ENCODE measurements at places on chromosomes 4 and X.

DNA sequence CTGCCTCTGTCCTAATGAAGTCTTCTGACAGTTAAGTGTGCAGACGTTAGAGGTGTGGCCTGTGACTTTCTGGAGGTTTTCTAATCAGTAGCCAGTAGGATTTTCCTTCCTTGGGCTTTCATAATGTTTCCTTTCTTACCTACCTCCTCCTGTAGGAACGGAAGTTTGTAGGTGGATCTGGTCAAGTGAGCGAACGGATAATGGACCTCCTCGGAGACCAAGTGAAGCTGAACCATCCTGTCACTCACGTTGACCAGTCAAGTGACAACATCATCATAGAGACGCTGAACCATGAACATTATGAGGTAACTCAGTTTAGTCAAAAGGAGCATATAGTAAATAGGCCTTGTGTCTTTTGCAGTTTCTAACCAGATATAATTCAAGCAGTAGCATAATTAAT lies 75.0 kb downstream of the MAOA start:
- no peak for DNase-seq

GRCh38 chr4:109574443-109574850 lies 14.4 kb downstream of the MCUB start:
- no peak for DNase-seq

DNA sequence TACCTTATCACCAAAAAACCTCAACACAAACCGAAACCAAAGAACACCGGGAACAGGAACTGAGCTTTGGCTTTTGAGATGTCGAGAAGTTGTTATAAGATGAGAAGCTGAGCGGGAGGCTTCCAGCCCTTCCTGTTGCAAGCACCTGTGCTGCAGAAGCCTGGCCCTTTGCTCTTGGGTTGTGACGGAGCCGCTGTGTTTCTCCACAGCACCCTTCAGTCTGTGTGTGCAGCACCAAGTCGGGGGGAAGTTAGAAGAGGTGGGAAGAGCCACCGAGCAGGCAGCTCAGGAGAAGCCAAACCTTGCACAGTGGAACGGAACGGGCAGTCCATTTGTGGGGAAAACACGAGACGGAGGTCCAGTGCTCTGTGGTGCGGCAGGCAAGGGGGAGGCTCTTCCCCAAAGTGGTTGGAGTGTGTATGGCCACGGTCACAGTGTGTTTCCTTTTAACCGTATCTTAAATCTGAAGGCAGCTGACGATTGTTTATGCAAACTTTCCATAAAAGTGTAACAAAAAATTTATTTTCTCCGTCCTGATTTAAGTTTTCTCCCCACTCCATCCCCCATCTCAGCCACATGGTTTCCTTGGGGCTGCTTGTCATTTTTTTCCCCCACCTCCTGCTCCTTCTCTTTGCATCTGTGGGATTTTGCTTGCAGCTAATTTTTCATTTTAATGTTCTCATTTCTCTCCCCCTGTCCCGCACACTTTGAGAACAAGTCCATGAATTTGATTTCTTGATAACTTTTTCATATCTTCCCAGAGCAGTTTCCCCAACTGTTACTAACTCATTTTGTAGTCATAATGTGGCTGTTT lies 123.7 kb downstream of the STOX2 start:
- no peak for DNase-seq

DNA sequence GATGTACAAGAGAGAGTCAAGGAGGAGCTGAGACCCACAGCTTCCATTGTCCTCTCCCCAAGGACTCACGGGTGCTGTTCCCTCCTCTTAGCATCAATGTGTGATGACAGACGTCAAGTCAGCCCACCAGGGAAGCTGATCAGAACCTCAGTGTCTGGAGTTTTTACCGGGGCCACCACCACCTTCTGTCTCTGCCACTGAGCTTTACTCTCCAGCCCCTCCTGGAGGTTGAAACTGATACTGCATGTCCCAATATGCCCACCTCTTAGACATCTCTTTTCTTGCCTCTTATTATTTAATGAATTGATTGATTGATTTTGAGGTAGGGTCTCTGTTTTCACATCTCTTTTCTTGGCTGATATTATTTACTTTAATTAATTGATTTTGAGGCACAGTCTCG lies 10.3 kb upstream of the AKAP17A start:
- DNase-seq, result peak; percentile 82

DNA sequence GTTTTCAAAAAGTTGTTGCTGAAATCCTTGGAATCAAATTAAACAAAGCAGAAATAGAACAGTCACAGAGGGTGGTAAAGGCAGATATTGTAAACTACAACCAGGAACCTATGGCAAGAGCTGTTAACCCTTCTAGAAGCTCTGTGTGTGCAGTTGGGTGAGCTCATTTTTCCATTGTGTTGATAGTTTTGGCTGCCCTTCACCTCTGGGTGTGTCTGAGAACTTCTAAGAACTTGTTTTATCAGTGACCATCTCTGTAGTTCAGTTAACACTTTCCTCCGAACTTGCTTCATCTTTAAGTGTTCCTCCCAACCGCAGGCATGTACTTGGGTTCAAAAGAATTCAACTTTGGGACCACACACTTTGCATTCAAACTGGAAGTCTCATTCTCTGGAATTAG lies 32.7 kb downstream of the RBMX start:
- no peak for DNase-seq

GRCh38 chr4:112099701-112100297 lies 45.5 kb upstream of the FAM241A start:
- DNase-seq, result no peak

DNA sequence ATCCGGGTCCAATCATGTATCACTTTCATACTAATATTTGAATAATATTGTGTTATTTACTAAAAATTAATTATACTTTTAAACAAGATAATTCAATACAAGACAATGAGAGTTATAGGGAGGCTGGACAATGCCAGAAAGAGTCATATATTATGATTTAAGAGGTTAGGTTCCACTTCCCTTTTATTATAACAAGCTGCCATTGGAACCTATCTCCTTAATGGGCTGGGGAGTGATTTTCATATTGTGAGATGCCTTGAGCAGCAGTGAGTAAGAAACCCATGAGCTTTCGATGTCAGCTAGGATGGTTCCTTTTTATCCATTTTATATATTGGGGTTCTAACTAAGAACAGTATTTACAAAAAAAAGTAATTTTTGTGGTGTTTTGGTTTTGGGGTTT lies 91.8 kb downstream of the MAB21L2 start:
- DNase-seq, result no peak

DNA sequence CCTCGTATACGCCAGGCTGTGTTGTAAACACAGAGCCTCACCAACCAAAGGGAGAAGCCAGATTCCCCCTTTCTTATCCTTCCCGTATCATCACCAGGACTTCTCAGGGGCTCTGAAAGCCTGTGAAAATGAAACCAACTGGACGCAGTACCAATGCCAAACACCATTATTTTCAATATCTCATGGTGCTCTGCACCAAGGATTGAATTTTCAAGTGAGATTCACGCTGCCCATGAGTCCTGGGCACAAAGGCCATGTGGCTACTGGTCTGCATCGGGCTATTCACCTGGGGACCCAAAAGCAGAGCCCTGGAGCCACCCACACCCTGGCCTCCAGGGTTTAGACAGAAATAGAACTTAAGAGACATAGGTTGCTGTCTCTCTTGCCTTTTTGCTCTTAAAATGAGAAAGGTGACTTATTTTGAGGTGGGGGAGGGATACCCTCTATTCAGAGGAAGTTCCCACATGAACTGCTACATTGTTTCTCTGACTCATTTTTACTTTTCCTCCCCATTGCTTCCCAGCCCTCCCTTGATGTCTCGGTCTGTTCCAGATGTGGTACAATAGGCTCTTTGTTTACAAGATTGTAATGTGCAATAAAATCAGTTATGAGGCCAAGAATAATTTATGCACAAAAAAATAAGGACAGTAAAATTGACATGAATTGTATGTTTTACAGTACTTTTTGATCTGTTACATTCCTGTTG lies 55.4 kb downstream of the MAML3 start:
- no peak for DNase-seq

DNA sequence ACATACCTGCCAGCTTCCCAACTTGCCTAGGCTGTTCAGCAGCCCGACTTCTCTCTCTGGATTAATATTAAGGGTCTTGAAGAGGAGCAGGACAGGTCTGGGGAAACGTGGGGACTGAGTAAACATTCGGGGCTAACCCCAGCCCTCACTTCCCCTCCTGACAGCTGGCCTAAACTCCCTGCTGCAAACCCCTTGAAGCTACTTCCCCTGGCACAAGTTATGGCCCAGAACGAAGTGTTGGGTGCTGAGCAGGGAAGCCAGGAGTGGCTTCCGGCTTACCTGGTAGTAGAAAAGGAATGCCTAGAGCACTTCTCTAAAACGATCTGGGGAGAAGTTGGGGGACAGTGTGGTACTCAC lies 200.0 kb downstream of the BCOR start:
- DNase-seq, result no peak

DNA sequence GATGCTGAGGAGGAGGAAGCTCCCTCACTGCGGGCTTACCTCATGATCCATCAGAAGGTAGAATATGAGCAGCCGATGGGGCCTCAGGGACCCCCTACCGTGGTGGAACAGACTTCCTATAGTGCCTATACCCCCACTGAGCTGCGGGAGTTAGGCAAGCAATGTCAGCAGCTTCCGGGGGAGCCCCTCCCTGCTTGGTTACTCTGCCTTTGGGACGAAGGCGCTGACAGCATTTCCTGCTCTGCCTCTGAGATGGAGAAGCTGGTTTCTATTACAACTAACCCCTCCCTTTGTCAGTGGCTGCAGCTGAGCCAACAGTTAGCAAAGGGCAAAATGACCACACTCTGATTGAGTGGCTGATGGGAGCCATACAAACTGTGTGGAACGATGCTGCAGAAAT lies 430.7 kb downstream of the IDS start:
- peak; percentile 25 for DNase-seq

GRCh38 chr4:1569461-1570151 lies 114.5 kb downstream of the FAM53A start:
- no peak for DNase-seq

DNA sequence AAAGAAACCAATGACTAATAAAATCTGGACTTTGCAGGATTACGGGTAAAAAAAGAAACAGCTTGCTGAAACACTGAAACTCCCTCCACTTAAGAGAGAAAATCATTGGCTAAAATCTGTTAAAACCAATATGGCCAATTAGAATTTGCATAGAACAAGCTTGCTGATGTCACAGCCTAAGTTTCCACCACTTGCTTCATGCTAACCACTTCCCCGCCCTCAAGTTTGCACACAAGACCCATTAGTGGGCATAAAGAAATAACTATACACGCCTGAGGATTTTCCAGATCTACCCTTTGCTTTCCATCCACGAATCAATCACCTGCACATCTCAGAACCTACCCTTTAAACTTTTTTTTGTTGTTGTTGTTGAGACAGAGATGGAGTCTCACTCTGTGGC lies 42.7 kb upstream of the PHEX start:
- no peak for DNase-seq

GRCh38 chrX:1181170-1181569 lies 31.3 kb downstream of the CRLF2 start:
- DNase-seq, result no peak

DNA sequence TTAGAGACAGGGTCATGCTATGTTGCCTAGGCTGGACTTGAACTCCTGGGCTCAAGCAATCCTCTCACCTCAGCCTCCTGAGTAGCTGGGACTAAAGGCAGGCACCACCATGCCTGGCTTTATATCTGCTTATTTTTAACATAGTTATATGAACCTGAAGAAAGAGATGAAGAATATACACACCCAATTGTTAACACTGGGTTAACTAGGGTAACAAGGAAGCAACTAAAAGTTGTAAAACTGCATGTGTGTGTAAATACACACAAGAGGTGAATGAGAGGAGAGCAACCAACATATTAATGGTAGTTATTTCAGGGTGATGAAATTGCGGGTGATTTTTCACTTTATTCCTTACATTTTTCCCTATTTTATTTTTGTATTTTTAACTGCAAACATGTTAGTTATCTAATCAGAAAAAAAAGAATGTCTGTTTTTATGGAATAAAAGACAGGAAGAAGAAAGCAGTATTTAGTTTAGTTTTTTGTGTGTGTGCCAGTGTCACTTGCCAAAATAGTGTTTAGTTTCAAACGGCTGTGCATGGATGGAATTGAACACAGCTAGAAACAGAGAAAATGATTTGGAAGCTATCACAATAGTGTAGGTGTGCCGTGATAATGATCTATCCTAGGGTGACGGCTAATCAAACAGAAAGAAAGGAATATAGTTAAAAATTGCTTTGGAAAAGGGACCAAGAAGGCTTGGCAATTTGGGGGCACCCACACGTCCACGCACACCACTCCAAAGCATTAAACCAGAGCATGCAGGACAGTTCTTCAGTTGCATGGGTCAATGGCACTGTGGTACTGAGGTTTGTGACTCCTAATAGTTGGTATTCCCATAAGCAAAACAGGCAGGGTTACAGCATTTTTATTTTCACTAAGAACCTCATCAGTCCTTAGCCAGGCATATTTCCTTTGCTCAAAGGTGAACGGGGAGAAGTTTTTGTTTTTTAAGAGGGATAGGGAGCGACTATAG lies 89.1 kb upstream of the KLHL13 start:
- no peak for DNase-seq

DNA sequence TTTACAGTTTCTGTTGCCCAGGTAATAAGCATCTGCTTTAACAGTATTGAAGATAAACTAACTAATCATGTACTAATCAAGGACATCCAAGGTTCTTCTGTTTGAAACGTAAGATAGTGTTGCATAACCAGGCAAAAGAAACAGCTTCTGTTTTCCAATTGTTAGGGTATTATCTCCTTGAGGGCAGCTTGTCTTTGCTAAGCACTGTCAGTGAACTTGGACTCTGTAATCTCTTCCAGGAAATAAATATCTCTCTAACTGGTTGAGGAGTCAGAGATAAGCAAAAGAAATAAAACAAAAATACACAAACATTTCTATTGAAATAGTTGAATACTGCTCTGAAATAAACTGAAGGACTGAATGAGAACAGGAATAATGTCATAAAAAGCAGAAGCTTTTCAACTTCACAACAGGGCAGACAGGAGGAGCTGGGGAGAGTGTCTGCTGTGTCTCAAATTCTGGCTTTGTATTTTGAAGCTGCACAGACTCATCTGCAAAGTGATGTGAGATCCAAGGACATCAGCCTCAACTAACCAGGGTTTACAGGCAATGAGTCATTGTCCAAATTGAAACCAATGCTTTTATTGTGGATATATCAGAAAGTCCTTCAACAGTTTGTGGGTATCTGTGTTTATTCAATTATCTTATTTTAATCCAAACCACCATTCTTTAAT lies 1253.0 kb upstream of the PCDH7 start:
- peak; percentile 52 for DNase-seq

GRCh38 chr4:152968806-152969394 lies 32.8 kb downstream of the FHDC1 start:
- DNase-seq, result no peak

DNA sequence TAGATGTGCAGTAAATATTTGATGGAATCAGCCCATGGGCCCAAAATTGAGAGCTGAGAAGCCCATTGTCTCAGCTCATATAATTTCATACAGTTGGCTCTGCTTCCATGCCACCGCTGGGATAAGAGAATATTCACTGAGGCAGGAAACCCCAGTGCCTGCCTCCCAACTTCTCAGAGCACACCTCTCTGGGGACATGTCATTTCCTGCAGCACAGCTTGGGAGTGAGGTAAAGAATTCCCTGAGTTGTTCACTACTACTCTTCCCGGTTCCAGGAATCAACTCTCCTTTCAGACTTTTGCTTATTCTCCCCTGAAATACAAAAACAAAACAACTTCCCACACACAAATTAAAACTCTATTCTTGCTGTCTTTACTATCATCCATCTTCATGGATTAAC lies 389.3 kb downstream of the MAPK10 start:
- DNase-seq, result no peak
